8988T (cell line): ENCODE measurements at places on chromosomes 16 and 17.

DNA sequence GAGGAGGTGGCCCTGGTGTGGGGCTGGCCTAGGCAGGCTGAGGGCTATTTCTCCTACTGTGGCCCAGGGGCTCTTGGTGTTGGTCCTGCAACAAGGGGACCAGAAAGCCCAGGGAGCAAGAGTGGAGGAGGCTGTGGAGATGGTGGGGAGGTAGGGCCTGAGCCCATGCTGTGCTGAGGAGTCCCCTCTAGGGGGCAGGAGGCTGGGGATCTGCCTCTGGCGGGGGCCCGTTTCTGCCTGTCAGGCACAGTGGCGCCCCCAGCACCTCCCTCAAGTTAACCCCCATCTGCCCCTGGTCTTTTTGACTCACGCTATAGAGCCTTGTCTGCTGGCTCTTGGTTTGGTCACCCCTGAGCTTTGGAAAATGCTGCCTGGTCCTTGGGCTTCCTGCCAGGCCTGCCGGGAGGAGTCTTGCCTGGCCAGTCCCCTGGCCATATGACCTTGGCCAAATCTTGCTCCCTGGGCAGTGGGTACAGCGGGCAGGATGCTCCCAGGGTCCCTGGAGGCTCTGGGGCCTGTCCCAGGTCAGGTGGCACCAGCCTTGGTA, 5.9 kb downstream of the BAIAP2 start:
- peak; percentile 73 for DNase-seq

- no peak for DNase-seq
These were observed 2.1 kb upstream of the ESRP2 start for GRCh38 chr16:68238029-68238345.

DNA sequence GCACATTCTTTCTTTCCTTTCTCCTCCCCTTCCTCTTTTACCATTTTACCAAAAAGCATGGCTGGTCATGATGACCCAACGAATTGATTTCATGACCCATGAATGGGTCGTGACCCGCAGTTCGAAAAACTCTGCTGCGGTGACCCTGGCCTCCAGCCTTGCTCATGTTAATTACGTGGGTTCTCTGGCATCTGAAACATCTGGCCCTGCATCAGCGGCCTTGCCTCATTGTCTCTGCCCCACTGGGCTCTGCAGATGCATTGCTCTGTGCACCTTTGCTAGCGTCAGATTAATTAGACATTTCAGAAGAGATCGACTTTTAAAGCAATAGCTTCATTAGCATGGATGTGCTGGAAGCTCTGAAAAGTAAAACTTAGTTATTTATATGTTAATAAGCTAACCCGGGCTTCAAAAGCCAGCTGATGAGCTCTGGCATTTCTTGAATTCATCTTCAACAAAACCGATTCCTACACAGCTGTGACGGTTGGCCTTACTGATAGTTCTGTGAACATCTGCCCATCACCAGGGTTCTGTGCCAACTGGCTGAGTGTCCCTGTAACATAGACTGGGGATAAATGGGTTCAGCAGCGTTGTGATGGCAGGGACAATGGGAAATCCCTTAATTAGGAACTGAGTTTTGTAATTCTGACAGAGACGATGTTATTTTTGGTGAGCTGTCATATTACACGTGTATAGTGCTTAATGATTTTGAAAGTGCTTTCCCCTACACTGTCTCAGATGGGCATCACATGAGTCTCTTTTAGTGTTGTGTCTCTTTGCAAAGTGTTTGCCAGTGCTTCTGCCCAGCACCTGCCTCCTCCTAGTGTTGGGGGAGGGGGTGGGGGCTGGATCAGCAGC, 225.9 kb upstream of the EEF2KMT start:
- no peak for DNase-seq

DNA sequence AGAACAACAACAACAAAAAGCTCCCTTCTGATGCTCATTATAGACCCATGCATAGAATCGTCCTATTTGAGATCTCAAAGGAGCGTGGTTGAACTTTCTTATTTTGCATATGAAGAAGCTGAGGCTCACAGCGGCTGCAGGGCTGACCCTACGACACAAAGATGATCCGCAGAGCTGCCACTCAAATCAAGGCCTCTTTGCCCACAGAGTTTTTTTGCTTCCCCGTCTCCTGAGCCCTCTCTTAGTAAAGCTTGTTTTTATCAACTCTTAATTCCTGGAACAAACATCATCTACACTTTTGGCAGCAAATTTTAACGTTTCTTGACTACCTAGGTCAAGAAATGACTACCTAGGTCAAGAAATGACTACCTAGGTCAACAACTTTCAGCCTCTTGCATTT, 73.7 kb downstream of the C16orf95 start:
- no peak for DNase-seq

DNA sequence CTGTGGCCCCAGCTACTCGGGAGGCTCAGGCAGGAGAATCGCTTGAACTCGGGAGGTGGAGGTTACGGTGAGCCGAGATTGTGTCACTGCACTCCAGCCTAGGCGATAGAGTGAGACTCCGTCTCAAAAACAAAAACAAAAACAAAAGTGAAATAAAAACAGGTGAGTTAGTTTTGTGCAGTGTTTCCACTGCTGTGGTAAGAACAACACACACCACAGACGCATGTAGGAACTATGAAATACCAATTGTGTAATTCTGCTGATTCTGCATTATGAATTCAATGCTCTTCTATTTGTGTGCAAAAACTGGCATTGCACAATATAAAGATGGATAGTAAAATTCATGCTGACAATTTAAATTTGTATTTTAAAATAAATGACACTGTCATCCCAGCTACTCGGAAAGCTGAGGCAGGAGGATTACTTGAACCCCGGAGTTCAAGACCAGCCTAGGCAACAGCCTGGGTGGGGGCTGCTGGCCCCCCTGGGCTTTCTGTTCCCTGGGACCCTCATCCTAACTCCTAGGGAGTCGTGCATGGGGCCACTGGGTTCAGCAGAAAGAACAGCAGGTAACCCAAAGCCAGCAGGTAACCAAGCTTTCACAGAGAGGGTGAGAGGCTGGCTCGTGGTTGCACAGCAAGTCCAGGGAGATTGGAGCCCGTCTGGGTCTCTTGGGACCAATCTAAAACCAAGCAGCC, 10.6 kb upstream of the RHBDF2 start:
- DNase-seq: no peak

- no peak for DNase-seq
These were observed 6.1 kb downstream of the USP7 start for GRCh38 chr16:8957509-8958157.

DNA sequence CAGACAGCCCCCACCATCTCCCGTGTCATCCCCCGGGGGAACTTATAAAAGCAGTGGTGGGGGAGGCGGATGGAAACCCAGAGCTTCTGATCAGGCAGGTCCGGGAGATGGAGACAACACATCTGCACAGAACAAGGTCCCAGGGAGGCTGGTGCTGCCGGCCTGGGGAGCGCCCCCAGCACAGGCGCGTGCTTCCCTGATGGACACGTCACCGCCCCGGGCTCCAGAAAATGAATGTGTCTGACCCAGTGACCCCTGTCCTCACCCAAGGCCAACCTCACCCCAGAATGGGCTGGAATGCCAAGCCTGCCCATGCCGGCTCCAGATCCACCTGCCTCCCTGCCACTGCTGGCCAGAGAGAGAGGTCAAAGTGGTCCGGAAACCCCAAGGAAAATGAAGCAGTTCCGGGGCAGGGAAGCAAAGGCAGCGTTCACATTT, 12.5 kb downstream of the SLC7A5 start:
- DNase-seq: no peak

DNA sequence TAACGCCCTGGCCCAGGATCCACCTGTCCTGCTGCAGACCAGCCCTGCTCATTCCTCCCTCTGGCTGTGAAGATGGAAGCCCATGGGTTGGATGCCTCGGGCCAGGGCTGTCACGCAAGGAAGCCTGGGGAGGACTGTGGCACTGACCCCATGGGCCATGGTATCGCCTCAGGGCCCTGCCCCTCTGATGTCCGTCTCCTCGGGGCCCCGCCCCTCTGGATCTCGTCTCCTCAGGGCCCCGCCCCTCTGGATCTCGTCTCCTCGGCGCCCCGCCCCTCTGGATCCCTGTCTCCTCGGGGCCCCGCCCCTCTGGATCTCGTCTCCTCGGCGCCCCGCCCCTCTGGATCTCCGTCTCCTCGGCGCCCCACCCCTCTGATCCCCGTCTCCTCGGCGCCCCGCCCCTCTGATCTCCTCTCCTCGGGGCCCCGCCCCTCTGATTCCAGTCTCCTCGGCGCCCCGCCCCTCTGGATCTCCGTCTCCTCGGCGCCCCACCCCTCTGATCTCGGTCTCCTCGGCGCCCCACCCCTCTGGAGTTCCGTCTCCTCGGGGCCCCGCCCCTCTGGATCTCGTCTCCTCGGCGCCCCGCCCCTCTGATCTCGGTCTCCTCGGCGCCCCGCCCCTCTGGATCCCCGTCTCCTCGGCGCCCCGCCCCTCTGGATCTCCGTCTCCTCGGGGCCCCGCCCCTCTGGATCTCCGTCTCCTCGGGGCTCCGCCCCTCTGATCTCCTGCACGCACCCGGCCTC, 24.0 kb downstream of the METRNL start:
- DNase-seq: peak; percentile 85

- DNase-seq: no peak
These were observed 358.6 kb upstream of the ASIC2 start for GRCh38 chr17:33651686-33652085.

DNA sequence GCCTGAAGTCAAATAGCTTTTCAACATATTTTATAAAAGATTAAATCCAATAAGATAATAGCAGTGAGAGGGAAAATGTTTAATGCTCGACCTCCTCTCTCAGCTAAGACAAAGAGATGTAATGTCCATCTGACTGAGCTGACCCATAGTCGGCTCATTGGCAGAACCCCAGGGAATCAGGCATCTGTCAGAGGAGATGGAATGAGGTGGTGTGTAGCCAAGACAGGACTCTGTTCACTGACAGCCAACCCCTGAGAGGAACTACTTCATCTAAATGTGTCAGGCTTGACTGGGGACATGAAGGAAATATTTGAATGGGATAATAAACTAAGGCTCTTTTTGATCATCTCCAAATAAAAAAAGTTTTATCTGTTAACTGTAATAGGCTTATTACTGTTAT, 188.0 kb downstream of the CDH11 start:
- no peak for DNase-seq

- no peak for DNase-seq
These were observed at the start of gene PRAC1 for GRCh38 chr17:48722201-48722907. TSS of gene PRAC1 (minus strand) at chr17:48722518. CDS start at chr17:48722392, 126 bp downstream.

- DNase-seq: no peak
These were observed 9.9 kb downstream of the TBC1D16 start for GRCh38 chr17:80025796-80026195.

DNA sequence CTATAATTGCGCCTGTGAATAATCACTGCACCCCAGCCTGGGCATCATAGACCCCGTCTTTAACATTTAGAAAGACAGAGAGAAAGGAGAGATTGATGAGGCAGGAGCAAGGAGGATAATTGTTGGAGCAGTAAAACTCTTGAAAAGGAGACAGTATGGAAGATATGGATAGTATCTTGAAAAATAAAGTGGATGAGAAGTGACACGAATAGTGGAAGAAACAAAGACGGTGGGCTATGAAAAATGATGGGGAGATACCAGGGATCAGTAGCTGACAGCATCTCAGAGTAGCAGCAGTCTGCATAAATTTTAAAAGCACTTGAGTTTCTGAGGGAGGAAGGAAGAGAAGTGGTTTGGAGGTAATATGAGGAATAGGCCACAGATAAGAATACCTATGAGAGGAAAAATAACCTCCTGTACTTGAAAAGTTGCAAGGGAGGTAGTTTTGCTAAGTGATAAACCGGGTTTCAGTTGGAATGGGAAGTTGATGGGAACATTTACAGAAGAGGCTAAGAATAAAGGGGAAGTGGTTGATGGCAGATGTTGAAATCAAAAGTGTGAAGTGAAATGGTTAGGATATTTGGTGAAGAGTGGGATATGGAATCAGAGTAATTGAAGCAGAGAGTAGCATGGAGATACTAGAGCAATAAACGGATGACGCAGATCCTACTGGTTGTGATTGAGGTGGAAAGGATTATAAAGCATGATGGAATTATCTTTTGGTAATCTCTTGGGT, 1.8 kb upstream of the PPM1D start:
- no peak for DNase-seq

DNA sequence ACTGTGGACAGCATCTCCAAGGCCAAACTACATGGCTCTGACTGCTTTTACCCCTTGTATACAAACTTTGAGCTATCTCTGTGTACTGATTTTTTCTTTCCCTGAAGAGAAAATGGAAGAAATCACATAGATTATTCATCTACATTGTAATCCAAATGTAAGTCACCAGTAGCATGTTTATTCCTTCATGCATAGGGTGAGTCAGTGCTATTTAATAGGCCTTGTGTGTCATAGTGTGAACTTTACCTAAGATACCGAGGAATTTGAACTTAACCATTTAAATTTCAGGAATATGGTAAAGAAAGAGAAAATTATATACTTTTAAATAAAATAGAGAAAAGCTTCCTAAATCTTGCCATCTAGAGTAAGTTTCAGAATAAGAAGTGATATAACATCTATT, 16.5 kb downstream of the PHKB start:
- DNase-seq: no peak

DNA sequence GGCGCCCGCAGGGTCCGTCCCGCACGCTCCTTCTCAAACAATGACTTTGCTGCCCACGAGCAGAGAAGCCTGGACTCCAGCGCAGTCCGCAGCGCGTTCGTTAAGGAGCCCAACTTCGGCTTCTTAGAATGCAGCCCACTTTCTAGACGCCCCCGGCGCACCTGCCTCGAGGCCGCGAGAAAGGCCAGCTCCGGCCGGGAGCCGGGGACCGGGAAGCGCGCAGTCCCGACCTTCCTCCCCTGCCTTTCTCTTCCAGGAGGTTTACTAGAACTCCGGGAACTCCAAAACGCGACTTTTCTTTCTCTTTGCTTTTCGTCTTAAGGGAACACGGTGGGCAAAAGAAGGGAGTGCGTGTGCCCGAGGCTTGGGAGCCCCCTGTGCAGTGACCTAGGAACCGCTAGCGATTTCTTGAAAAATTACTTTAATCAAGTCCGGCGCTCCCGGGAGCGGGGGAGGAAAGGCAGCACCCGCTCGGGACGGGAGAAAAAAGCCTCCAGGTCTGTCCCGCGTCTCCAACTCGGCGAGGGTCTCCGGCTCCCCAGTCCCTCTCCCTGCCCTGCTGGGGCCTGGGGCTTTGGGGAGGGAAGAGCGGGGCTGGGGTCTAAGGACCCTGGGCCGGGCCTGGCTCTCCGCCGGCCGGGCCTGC, 2.6 kb downstream of the HNF1B start:
- DNase-seq: peak; percentile 54

DNA sequence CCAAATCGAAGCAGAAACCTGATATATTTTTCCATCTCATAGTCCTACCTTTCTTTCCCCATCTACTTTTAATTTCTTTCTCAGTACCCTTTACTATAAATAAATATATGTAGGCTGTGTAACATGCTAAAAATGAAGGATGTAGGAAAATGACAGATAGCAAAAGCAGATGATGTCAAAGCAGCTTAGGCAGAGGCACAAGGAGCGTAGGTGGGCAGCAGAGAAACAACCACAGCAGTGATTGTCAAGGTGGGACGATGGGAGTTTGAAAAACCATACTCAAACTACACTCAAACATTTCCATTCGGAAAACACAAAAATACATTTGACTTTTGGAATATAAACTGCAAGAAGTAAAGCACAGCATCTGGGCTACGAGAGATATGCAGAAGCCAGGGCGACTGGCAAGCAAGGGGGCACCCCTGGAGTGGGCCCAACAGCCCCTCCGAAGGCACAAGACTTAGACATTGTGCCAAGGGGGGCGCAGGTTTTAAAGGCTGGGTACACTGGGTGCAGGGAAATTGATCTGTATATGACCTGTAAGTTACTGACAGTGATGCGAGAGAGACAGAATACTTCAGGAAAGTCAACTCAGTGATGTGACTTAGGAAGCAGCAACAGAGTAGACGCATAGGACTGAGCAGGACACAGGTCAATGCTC, 31.1 kb downstream of the SNN start:
- DNase-seq: no peak

- DNase-seq: no peak
These were observed 53.6 kb downstream of the WNT3 start for GRCh38 chr17:46764709-46765401.
